ENCODE measurements at places on chromosomes 1 and 21. TPM values are rescaled to one million over a fixed set of nuclear protein-coding genes. Genes with fewer than 3 reads are reported as not detected.

Gene F3
- 791 TPM for total RNA-seq

Gene CORT
- not detected for total RNA-seq

Gene BTBD8
- total RNA-seq = 4.3 TPM

Gene ASPM
- total RNA-seq = 1.1 TPM

Gene SMIM12
- total RNA-seq = 26.0 TPM

Measured in tracheal epithelial cell (primary cell).